Tibial nerve (tissue), 4 donors: ENCODE measurements at places on chromosomes 16 and 17. TPM values are rescaled to one million over a fixed set of nuclear protein-coding genes. Genes with fewer than 3 reads are reported as not detected.

SPN gene
- total RNA-seq = 1.5 TPM

TLCD2 gene
- 11.8 TPM for total RNA-seq

SLC5A11 gene
- not detected for total RNA-seq

RASD1 gene
- 217 TPM for total RNA-seq

CPHXL2 gene
- total RNA-seq = not detected

KIF2B gene
- total RNA-seq = not detected

CHST5 gene
- total RNA-seq = not detected

TBC1D28 gene
- total RNA-seq = not detected

CSH1 gene
- total RNA-seq = not detected

DNA sequence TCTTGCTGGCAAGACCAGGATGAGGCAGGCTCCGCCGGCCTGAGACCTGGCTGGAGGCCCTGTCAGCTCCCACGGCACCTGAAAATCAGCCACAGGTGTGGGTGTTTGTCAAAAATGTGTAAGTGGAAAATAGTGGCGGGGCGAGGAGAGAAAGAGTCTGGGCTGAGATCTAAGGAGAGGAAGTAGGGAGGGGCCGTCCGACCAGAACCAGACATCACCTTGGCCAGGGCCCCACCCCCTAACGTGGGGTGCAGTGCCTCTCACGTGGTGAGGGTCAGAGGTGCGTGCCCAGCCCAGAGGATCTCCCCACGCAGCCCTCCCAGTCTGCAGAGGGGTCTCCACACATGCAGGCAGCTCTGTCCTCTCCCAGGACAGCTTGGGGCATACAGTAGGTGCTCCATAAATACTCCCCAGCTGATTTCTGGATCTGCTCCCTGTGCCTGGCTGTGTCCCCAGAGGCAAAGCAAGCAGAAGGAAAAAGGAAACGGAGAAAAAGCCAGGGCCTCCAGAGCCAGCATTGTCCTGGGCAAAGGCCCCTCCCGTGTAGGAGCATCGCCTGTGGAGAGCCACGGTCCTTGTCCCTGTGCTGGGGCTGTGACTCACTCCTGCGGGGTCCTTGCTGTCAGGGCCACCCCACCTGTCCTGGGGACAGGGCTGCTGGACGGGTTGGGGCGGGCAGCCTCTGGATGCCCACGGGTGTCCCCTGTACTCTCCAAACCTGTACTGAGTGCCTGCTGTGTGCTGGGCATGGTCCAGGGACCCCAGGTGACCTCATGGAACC is 16.7 kb downstream of the ZFPM1 start:
- no peak overlapping the region for H3K4me3 ChIP-seq
- H3K4me1 ChIP-seq = no peaks in the 10 kb centered on the region

DNA sequence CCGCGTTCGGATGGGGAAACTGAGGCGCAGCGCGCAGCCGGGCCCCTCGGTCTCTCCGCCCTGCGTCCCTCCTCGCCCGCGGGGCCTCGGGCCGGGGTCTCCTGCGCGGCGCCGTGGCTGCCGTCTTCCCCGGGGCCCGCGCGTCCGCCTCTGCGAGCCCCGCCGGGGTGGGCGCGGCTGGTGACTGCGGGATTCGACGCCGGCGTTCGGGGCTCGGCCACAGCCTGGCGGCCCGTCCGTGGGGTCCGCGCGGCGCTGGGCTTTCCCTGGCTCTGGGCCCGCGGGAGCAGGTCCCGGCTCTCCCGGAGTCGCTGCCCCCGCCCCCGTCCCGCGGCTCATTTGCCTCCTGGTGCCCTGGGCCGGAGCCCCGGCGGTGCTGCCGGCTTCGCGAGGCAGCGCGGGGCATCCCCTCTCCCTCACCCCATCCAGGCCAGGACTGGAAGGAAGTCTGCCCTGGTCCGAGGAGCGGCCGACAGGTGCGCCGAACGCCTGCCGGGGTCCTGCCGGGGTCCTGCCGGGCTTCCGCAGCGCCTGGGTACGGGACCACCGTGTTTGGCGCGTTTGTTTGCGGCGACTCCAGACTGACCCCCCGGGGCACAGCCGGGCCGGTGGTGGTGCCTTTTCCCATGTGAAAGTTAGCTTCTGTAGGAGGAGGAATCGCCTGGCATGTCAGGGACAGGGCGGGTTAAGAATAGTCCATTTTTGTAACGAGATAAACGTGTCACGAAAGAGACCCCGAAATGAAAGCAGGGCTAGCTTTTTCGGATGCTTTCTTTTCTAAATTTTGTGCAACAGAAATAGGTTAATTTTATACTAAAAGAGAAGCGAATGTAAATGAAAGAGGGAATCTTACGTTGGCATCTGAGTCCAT is 671 bp downstream of the CHMP6 start:
- no peaks in the 10 kb centered on the region for H3K27me3 ChIP-seq
- peaks cover 16% of the 10 kb centered on the region for H3K36me3 ChIP-seq
- H3K27ac ChIP-seq = peak overlapping the region; percentile 84

DNA sequence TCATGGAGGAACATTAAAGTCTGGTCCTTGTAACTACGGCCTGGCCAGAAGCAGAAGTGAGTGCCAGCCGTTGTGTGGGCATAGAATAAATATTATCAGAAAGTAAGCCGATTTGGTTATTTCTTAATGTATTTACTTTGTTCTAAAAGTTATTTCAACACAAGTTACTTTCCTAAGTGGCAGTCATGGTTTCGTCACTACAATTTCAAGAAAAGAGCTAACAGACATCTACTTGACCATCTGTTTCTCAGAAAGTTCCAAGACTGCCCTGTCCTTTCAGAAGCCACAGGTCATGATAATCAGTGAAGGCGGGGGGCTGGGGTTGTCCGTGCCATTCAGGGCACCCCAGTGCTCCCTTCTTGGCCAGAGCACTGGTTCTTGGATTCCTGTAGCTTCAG is 14.9 kb upstream of the FASN start:
- H3K27me3 ChIP-seq = no peaks in the 10 kb centered on the region
- H3K4me3 ChIP-seq = no peak overlapping the region
- H3K36me3 ChIP-seq = no peaks in the 10 kb centered on the region
- peaks cover 6% of the 10 kb centered on the region for H3K4me1 ChIP-seq
- DNase-seq = no peak
- H3K27ac ChIP-seq = no peak overlapping the region

DNA sequence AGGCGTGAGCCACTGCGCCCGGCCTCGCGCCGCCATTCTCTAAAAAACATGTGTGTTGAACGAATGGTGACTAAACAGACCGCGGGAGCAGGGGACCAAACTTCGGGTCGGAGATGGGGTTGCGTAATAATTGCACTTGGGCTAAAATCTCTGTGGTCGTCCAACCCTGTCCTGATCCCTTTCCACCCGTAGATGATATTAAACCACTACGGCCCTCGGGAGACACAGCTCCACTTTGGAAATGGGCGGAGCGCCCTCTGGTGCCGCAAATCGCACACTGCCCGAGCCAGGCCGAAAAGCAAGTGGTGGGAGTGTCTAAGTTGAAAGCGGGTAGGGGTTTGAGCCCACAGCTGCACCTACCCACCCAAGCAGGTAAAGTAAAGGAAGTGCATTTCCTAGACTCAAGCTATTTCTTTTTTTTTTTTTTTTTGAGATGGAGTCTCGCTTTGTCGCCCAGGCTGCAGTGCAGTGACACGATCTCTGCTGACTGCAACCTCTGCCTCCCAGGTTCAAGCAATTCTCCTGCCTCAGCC is 17.0 kb downstream of the CAVIN1 start:
- no peaks in the 10 kb centered on the region for H3K27me3 ChIP-seq
- peak; percentile 87 for DNase-seq
- H3K27ac ChIP-seq = peak overlapping the region; percentile 98
- no peaks in the 10 kb centered on the region for H3K36me3 ChIP-seq
- peaks cover 51% of the 10 kb centered on the region for H3K4me1 ChIP-seq
- no peak overlapping the region for H3K4me3 ChIP-seq

GRCh38 chr17:66465701-66466100 is 163.3 kb downstream of the PRKCA start:
- no peak for DNase-seq
- H3K36me3 ChIP-seq = no peaks in the 10 kb centered on the region
- peak overlapping the region; percentile 88 for H3K27ac ChIP-seq
- no peak overlapping the region for H3K4me3 ChIP-seq

GRCh38 chr17:34858591-34859565 is 102.4 kb downstream of the CCT6B start:
- no peak overlapping the region for H3K27ac ChIP-seq
- no peaks in the 10 kb centered on the region for H3K4me1 ChIP-seq
- no peak for DNase-seq
- H3K27me3 ChIP-seq = no peaks in the 10 kb centered on the region
- no peaks in the 10 kb centered on the region for H3K36me3 ChIP-seq
- H3K4me3 ChIP-seq = no peak overlapping the region

DNA sequence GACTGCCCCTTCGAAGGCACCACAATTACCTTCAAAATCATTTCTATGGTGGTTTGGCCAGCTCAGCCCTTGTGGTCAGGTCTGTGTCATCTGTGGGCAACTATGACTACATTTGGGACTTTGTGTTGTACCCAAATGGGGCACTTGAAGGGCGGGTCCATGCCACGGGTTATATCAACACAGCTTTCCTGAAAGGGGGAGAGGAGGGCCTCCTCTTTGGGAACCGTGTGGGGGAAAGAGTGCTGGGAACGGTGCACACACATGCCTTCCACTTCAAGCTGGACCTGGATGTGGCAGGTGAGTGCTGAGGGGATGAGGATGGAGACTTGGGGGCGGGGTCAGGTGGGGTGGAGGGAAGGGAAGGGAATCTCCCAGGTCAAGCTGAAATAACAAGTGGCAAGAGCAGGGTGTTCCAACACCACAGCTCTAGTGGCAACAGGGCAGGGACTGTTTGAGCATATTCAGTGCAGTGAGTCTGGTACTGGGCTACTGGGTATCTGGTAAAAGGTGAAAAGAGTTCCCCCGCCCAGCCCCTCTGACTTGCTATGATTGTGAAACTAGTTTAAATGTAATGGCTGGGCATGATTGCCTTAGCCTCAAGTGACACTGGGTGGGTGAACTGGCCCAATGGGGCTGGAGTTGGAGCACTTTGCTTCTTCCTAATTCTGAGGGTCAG is 1.7 kb downstream of the AOC2 start:
- no peak for DNase-seq
- H3K4me1 ChIP-seq = peaks cover 11% of the 10 kb centered on the region
- H3K27ac ChIP-seq = peak overlapping the region; percentile 30
- H3K36me3 ChIP-seq = no peaks in the 10 kb centered on the region
- no peak overlapping the region for H3K4me3 ChIP-seq

DNA sequence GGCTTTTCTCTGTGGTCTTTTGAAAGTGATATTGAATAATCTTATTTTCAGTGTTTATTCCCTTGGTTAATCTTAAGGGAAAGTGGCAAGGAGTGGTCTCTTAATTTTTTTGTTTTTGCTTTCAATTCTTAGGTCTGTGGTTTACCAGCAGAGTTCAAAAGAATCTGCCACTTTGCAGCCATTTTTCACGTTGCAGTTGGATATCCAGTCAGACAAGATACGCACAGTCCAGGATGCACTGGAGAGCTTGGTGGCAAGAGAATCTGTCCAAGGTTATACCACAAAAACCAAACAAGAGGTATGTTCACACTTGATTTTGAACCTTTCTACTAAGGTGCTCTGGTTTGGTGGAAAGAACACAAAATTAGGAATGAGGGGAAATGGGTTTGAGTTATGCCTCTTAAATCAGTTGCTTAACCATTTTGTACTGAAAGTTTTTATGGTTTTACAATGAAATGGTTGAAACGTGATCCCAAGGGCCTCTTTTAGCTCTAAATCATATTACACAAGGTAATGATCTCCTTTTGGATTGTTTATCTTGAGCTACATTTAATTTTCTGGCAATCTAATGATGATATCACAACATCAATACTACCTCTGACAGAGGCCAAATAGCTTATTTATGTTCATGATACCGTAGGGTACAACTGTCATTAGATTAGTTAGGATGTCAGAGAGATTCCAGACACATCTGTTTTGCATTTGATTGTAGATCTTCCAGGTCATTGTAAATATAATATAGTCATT is 51.6 kb upstream of the CRISPLD2 start:
- peaks cover 81% of the 10 kb centered on the region for H3K36me3 ChIP-seq
- H3K27ac ChIP-seq = no peak overlapping the region
- H3K4me1 ChIP-seq = no peaks in the 10 kb centered on the region
- H3K27me3 ChIP-seq = no peaks in the 10 kb centered on the region
- H3K4me3 ChIP-seq = no peak overlapping the region
- no peak for DNase-seq

- no peaks in the 10 kb centered on the region for H3K27me3 ChIP-seq
- no peak for DNase-seq
- H3K27ac ChIP-seq = peak overlapping the region; percentile 97
- peaks cover 5% of the 10 kb centered on the region for H3K36me3 ChIP-seq
- no peaks in the 10 kb centered on the region for H3K4me1 ChIP-seq
- H3K4me3 ChIP-seq = no peak overlapping the region
Measured at GRCh38 chr17:77422104-77422747, 281.5 kb downstream of the SEC14L1 start.
